NCI-H748 treated with DMSO at 0.1 percent for 48 hours (cell line): ENCODE measurements at places on chromosomes 7 and 10.

GRCh38 chr7:87113077-87113476 is 39.2 kb upstream of the DMTF1 start:
- no peak for DNase-seq

DNA sequence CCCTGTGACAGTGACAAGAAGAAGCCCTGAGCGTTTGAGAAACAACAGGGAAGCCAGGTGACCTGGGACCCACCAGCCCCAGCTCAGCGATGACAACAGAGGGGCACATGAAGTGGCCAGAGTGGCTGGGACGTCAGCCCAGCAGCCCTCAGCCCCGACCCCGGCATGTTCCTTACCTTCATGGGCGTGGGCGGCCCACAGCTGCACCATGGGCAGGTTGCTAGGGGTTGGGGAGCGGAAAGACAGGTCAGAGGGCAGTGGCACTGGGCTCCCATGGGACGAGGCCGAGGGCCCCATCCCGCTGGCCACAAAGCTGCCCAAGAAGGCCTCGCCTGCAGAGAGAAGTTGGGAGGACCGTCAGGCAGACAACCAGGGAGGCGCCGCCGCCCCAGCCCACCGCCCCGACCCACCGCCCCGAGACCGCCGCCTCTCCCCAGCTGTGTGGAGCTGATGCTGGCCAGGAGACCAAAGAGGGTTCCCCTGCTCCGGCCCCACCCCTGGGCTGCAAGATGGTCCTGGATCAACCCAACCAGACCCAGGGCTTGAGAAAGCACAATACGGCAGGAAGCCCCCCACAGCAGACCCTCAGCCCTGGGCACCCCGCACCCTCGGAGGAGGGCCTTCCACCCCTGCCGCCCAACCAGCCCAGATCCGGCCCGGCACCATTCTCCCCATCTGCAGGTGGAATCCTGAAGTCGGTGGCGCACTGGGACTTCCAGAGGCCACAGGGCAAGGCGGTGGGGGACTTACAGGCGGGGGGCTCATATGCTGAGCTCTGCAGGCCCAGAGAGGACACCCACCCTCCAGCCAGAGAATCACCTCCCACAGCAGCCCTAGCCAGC is 29.1 kb downstream of the TNRC18 start:
- DNase-seq: no peak

GRCh38 chr7:128304212-128304611 is 39.5 kb downstream of the RBM28 start:
- DNase-seq: no peak

GRCh38 chr7:149719912-149720335 is 53.5 kb downstream of the ZNF467 start:
- DNase-seq: no peak

DNA sequence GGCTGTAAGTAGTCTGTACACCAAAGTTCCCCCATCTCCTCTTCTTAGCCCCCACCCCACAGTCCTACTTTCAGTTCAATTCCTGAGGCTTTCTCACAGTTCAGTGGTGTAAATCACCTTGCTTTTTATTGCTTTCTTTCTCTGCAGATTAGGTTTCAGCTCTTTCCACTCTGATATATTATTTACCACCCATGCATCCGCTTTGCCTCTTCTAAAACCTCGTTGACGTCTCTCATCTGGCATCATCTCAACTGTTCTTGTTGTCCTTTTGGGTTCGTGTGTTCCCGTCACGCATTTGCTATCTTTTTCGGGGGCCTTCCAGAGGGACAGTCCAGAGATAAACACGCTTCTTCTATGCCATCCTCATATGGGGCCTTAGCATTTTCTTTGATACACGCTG is 597.9 kb upstream of the DPP6 start:
- DNase-seq: no peak

DNA sequence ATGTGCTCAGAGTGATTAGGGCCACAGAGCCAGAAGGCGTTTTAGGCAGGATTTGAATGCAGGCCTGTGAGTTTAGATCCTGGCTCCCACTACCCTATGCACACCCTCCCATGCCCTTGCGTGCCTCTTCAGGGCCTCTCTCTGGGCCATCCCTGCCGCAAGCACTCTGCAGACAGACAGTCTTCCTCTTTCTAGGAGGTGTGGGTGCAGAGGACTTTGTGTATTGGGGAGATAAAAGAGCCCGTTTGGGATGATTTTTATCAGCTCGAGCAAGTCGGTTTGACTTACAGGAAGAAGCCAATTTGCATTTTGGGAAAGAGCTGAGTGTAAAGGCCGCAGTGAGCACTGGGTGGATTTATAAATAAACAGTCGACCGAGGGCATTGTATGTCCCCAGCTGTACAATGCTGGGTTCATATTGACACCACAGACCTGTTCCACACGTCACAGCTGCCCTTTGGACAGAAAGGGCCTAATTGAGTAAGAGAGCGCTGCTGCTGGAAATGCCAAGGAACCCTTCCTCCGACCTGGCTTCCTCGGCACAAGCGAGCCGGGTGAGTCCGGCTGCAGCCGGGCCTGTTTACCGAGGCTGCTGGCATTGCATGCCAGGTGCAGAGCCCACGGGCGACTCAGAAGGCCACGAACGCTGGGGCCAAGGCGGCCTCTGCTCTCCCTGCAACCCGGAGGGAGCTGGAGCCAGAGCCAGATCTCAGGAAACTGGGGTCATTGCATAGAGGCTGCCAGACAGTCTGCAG is 25.1 kb downstream of the ZMIZ1 start:
- DNase-seq: no peak

- DNase-seq: no peak
Measured at GRCh38 chr7:41825927-41826480, 123.1 kb upstream of the INHBA start.

DNA sequence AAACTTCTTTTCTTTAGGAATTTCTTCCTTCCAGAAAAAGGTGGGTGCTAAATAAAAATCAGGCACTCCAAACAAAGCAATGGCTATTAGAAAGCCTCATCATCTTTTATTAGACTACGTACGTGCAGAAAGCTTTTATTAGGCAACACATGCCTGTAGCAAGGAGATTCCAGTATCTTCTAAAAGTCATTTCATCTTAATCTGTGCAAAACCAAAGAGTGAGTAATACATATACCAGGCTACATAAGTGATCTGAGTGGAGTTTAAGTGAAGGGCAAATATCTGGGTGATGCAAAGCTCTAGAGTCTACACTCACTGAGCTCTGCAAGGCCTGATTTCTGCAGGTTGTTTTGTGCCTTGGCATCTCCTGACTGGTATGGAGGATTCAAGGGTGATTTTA is 231.7 kb downstream of the ELMO1 start:
- DNase-seq: no peak

GRCh38 chr10:125002423-125003145 is 60.7 kb downstream of the ZRANB1 start:
- no peak for DNase-seq

- DNase-seq: no peak
Measured at GRCh38 chr7:51121931-51122425, 194.6 kb downstream of the COBL start.

DNA sequence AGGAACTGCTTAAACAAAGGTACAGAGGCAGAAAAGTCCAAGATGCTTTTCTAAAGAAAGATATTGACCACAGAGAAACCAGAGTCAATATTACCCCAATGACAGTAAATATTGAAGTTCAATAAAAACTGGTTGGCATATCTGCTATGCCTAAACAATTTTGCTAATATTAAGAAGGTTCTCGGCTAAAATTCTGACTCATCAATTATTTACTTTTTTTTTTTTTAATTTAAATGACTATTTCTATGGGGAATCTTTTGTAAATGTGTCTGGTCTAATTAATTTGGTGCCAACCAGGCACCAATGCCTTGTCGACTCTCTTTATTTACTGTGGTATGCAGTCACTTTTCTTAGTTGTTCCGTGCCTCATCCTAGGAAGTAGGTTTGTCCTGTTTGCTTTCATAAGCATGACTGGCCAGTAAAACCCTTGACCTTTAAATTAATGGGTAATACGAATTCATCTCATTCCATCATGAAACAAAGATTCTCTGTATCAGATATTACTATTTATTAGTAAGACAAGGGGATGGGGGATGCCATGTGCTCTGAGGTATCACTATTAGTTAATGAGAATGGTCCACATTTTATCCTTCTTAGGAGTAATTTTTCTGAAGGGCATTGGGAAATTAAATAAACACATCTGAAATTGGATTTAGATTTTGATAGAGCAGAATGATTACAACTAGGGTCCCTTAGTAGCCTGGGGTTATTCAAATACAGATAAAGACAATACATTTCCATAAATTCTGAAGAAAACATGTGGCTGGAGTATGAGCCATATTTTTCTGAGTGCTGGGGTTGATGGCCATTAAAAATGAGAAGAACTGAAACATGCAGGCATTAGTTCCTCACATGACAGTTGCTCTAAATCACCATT is 154.4 kb downstream of the VTI1A start:
- no peak for DNase-seq

- DNase-seq: no peak
Measured at GRCh38 chr10:34154383-34154900, 660.7 kb downstream of the PARD3 start.

GRCh38 chr7:132137681-132138080 is 438.6 kb downstream of the PLXNA4 start:
- DNase-seq: no peak

DNA sequence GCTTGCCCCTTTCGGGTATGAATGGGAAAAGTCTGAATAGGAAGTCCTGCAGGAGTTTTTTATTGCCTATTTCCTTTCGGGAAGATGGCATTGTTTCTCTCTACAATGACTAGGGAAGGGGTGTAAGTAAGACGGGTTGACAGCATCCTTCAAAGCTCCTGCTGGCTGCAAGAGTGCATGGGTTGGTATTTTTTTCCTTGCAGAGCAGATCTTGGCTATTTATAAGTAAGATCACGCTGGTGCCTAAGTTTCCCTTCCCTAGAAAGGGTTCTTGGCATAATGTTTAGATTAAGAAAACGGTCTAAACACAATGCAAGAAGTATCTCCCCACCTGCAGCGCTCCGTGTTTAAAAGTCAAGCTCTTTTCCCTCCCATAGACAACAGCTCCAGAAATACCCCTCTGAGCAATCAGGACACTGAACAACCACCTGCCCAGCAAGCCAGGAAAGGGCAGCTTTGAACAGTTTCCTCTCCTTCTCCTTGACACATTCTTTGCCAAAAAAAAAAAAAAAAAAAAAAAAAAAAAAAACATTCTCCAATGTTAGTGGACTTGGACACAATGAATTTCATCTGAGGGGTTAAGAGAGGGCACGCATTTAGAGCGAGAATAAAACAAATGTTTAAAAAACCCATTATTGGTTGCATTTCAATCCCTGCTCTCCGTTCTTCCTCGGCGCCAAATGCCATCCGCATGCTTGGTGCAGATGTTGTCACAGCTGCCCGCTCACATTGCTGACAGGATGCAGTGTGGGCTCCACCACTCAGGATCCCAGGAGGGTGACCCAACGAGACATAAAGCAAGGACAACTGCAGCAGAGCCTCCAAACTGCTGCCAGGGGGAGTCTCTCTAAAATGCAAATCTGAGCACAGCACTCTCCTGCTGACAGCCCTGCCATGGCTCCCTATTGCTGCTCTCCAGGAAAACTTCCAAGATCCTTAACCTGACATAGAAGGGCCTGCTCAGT is 427.4 kb upstream of the MGMT start:
- DNase-seq: no peak

- DNase-seq: no peak
Measured at GRCh38 chr7:117176206-117176605, 146.7 kb downstream of the WNT2 start.

GRCh38 chr7:1809070-1809469 is 139.0 kb downstream of the ELFN1 start:
- DNase-seq: no peak

GRCh38 chr7:138553805-138554204 is 93.7 kb downstream of the TRIM24 start:
- no peak for DNase-seq

DNA sequence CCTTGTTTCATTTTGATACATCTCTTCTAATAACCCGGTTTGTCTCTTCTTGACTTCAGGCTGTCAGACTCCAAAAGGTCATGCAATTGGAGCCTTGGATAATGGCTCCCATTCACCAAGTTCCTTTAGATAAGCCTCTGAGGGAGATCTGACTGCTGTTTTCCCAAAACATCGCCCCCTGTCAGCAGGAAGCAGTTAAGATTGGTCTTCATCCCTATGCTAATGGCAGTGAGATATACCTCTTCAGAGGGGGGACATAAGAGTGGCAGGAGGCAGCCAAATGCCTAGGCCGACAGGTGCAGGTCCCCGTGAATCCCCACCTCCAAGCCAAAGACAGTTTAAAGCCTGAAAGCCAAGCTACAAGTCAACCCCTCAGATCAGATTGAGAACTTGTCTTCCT is 144.6 kb downstream of the WDR11 start:
- no peak for DNase-seq

DNA sequence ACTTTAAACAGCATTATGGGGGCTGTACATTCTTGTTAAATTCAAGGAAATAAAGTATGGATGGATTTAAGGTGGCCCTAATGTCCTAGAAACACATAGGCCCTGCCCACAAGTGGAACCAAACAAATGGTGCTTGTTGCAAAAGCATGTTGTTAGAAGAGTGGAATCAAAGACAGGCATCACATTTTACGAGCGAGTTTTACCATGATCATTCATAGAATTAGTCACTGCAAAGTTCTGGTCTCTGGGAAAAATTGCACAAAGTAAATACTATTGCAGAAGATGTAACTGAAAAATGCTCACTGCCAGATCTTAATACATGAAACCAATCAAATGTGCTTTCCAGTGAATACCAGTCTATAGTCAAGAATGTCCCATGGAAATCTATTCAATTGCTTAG is 677.1 kb downstream of the PARD3 start:
- DNase-seq: no peak

GRCh38 chr7:29362380-29362779 is 167.8 kb downstream of the CHN2 start:
- no peak for DNase-seq

DNA sequence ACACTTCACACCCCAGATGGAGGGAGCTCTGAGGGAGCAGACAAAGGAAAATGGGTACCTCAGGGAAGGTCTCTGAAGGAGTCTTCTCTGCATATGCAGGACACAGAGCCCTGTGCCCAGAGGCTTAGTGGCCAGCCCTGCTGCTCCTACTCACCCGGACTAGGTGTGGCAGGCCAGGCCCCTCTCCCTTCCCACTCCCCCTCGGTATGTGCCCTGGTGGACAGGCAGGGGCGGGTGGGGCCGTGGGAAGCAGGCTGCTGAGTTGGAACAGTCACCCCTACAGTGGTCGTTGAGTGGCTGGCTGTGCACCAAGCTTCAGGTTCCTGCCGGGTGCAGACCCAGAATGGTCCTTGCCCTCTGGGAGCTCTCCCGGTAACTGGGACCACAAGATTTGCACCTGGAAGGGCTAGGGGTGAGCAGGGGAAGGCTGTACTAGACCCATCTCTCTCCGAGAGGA is 68.6 kb downstream of the ZMIZ1 start:
- DNase-seq: no peak

DNA sequence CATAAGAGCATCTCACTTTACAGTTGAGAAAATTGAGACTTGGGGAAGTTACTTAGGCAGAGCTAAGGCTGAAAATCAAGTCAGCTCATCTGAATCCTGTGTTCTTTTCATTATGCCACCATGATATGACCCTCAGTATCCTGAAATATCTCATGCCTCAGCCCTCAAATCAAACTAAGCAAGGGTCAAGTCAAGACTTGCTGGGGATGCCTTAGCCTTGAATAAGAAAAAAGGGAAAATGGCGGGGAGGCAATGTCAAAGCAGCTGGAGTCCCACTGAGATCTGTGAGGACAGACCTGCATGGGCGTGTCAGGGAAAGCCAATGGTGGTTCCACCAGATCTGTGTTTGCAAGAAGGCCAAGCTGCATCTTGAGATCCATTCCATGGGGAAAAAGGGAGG is 91.0 kb upstream of the CACUL1 start:
- no peak for DNase-seq
